ENCODE measurements at places on chromosomes 1 and 21. TPM values are rescaled to one million over a fixed set of nuclear protein-coding genes. Genes with fewer than 3 reads are reported as not detected.

Gene PTPRF
- total RNA-seq, result 1.9 TPM

Gene TEKT2
- total RNA-seq, result 4.8 TPM

Gene USH2A
- under 0.01 TPM for total RNA-seq

Gene FCN3
- under 0.01 TPM for total RNA-seq
